Fibroblast of lung (primary cell): ENCODE measurements at places on chromosomes 3 and 15. TPM values are rescaled to one million over a fixed set of nuclear protein-coding genes. Genes with fewer than 3 reads are reported as not detected.

DNA sequence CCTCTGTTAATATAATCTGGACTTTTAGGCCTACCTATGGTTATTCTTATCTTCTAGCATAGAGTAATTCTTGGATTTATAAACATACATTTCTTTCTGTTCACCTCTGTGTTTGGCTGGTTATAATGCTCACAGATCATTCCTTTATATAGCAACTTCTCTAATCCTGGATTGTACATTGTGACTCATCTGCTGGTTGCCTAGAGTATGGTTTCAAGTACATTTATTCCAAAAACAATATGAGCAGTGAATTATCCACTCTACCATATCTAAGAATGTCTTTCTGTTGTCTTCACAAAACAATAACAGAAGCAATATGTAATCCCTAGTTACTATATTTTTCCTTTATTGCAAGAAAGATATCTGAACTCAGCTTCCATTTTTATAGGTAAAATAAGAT, 35.3 kb downstream of the FSIP1 start:
- no peaks in the 10 kb centered on the region for H3K4me1 ChIP-seq
- DNase-seq, result peak; percentile 69
- H3K4me3 ChIP-seq, result no peak overlapping the region
- no peaks in the 10 kb centered on the region for H3K27me3 ChIP-seq
- H3K27ac ChIP-seq, result no peak overlapping the region

DNA sequence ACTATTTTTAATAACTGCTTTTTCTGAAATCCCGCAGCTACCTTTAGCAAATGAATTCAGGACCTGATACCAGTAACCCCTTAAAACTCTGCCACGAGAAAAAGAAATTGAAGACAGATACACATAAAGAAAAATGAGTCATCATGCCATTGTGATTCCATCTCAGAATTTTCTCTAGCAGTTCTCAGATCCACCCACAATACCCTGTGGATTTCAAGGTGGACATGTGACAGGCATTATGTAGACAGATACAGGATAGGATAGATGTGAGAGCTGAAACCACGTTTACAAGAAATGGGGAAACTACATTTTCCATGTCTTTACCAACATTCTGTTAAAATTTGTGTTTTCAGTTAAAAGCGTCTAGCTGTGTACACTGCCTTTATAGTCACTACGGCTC, 291.9 kb upstream of the NR2F2 start:
- H3K4me3 ChIP-seq, result no peak overlapping the region
- H3K36me3 ChIP-seq, result no peaks in the 10 kb centered on the region
- H3K4me1 ChIP-seq, result no peaks in the 10 kb centered on the region
- H3K27ac ChIP-seq, result no peak overlapping the region
- peak; percentile 37 for DNase-seq

DNA sequence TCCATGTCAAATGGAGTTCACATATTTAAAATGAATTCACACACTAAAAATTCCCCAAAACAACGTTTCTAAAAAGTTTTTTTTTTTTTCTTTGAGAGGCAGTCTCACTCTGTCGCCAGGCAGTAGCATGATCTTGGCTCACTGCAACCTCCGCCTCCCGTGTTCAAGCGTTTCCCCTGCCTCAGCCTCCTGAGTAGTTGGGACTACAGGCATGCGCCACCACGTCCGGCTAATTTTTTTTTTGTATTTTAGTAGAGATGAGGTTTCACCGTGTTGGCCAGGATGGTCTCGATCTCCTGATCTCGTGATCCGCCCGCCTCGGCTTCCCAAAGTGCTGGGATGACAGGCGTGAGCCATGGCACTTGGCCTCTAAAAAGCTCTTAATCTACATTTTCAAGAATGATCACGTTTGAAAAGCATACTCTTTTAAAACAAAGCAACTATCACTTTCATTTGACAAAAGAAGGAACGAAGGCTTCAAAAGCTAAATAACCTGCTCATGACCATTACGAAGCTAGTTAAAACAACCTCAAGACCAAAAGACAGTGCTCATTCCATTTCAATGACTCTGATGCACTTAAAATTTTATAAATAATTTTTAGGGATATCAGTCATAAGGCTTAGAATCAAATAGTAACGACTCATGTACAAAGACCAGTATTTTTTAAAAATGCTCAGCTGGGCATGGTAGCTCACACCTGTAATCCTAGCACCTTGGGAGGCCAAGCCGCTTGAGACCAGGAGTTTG, 5.5 kb downstream of the UBE3A start:
- no peak overlapping the region for H3K4me3 ChIP-seq
- H3K27ac ChIP-seq, result no peak overlapping the region
- H3K36me3 ChIP-seq, result no peaks in the 10 kb centered on the region
- H3K4me1 ChIP-seq, result no peaks in the 10 kb centered on the region
- no peak for DNase-seq
- no peaks in the 10 kb centered on the region for H3K27me3 ChIP-seq

- DNase-seq, result no peak
- H3K27me3 ChIP-seq, result no peaks in the 10 kb centered on the region
- peak overlapping the region; percentile 0 for H3K4me3 ChIP-seq
- no peak overlapping the region for H3K27ac ChIP-seq
Observed at GRCh38 chr15:63380151-63380807, 1.4 kb downstream of the CA12 start.

DNA sequence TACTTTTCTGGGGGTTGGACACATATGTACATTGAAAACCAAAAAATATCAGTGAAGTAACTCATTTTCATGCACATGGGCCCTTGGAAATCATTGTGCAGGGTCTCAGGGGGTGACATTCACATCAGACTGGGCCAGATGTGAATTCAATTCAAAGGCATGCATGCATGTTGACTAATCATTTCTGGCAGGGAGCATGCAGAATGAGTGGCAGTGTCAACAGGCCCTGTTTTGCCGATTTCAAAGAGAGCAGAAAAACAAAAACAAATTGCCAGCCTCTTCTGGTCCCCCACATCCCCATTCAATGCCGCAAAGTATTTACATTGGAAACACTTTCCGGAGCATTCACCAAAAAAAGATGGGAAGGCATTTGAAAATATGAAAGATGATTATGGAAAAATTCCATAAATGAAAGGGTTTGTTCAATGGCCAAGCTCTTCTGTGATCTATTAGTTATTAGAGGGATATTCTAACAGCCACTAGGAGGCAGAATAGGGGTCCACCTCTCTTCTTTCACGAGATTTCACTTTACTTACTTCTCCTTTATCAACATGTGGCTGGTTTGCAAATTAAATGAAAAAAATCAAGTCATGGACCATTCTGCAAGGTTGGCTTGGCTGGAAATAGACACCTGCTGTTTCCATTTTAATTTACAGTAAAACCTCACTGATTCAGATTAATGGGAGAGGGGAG, 119.9 kb upstream of the FEZF2 start:
- no peaks in the 10 kb centered on the region for H3K4me1 ChIP-seq
- no peak overlapping the region for H3K27ac ChIP-seq
- no peaks in the 10 kb centered on the region for H3K36me3 ChIP-seq
- no peak overlapping the region for H3K4me3 ChIP-seq
- H3K27me3 ChIP-seq, result no peaks in the 10 kb centered on the region

DNA sequence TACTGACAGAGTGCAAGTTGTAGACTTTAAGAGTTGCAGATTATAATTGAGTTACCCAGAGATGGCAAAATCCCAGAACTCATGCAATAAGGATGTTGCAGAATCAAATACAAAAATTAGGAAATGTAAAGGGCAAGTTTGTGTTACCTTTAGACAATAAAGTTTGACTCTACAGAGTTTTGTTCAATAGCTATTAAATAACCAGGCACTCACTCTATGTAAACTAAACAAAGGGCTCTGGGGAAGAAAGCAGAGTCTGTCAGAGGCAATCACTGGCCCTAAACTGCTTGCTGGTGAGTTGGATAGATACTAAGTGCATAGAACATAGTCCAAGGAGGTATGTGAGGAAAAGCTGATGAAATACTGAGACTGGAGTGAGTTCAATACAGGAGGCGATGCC, 40.0 kb upstream of the PLCL2 start:
- H3K27me3 ChIP-seq, result no peaks in the 10 kb centered on the region
- H3K4me3 ChIP-seq, result no peak overlapping the region
- no peaks in the 10 kb centered on the region for H3K4me1 ChIP-seq
- H3K36me3 ChIP-seq, result no peaks in the 10 kb centered on the region

DNA sequence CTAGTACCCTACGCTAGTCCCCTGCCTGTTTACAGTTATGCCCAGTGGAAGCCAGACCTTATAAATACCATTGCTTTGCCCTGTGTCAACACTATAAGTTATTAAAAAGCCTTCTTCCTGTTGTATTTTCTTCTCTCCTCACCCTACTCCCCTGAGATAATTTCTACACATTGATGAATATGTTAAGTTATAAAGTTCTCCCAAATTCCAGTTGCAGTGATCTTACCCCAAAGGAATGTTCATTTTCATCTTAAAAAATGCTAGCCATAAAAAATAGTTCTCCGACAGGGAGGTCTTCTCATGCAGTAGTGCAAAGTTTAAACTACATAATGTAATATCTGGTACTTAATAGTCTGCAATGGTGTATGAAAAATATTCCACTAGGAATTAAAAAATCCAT, 58.6 kb downstream of the MAP2K5 start:
- H3K36me3 ChIP-seq, result no peaks in the 10 kb centered on the region
- no peak overlapping the region for H3K27ac ChIP-seq
- H3K4me1 ChIP-seq, result peaks cover 2% of the 10 kb centered on the region
- no peak overlapping the region for H3K4me3 ChIP-seq
- no peaks in the 10 kb centered on the region for H3K27me3 ChIP-seq

DNA sequence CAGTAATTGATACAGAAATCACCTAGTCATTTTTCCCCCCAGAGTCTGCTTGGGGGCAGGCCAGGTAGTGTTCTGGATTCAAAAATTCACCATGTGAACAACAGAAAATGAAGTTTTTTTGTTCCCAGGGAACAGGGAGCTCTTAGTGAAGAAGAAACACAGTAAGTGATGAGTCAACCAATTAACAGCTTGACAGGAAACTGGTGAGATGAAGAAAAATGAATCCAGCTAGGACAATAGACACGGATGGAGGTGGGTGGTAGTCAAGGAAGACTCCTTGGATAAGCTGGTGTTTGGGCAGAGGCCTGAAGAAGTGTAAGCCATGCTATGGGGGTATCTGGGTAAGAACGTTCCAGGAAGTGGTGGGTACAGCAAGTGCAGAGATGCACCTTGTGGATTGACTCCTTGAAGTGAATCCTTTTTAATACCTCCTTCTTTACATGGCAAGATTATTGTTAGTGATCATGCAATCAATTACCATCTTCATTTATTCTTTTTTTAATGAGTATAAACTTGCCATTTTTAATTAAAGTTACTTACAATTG, 339.9 kb upstream of the RGMA start:
- H3K4me1 ChIP-seq, result no peaks in the 10 kb centered on the region
- no peak for DNase-seq
- H3K27me3 ChIP-seq, result no peaks in the 10 kb centered on the region

- no peak overlapping the region for H3K4me3 ChIP-seq
- no peak overlapping the region for H3K27ac ChIP-seq
- no peaks in the 10 kb centered on the region for H3K36me3 ChIP-seq
- DNase-seq, result no peak
- H3K4me1 ChIP-seq, result no peaks in the 10 kb centered on the region
Observed at GRCh38 chr3:137325934-137326333, 368.2 kb downstream of the IL20RB start.

- H3K27me3 ChIP-seq, result no peaks in the 10 kb centered on the region
- no peak overlapping the region for H3K27ac ChIP-seq
- H3K4me3 ChIP-seq, result no peak overlapping the region
- peak; percentile 82 for DNase-seq
- H3K36me3 ChIP-seq, result no peaks in the 10 kb centered on the region
Observed at GRCh38 chr3:146110161-146110560, 50.8 kb downstream of the PLOD2 start.

DNA sequence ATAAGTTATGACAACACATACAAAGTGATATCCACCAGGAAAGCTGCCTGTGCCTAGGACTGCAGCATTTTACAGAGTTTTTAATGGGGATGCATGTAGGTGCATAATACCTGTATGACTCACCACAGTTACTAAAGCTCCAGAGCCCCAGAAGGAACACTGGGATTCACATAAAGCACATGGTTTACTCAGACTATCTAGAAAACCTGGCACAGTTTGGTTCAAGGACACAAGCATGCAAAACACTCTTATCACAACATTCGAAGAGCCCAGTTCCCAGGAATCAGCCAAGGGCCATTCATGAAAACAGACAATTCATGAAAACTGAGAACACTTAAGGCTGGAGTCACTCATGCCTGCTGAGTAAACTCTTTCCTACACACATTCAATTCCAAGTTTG, 261.0 kb downstream of the PYDC2 start:
- no peak overlapping the region for H3K27ac ChIP-seq
- H3K36me3 ChIP-seq, result no peaks in the 10 kb centered on the region
- no peaks in the 10 kb centered on the region for H3K27me3 ChIP-seq

DNA sequence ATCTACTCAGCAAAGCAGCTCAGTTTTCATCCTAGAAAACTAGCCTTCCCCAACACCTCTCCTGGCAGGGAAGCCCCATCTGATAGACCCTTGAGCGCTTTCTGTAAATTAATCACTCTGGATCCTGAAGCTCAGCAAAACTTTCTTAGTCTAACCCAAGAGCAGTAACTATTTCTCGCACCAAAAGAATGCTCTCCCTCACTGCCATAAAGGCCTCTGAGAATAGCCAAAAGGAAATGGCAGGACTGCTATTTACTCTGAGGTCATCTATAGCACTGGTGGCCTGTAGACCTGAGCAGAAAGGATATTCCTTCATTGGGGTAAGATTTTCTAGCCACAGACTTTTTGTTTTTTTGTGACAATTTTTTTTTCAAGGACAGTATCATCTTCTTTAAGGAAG, 345.8 kb upstream of the ADAMTS9 start:
- H3K4me1 ChIP-seq, result no peaks in the 10 kb centered on the region
- H3K36me3 ChIP-seq, result no peaks in the 10 kb centered on the region
- no peak overlapping the region for H3K27ac ChIP-seq

NFKBIZ gene
- polyA plus RNA-seq, result 14.7 and 21.3 TPM in 2 replicates

SKOR1 gene
- 0.01 and 0.02 TPM in 2 replicates for polyA plus RNA-seq

IL17RE gene
- polyA plus RNA-seq, result 1.9 and 2.6 TPM in 2 replicates

SLC15A2 gene
- polyA plus RNA-seq, result 0.29 and 0.31 TPM in 2 replicates
